CD4-positive, alpha-beta T cell treated with Interleukin-15 for 4 hours (primary cell): ENCODE measurements at places on chromosomes 4 and X.

DNA sequence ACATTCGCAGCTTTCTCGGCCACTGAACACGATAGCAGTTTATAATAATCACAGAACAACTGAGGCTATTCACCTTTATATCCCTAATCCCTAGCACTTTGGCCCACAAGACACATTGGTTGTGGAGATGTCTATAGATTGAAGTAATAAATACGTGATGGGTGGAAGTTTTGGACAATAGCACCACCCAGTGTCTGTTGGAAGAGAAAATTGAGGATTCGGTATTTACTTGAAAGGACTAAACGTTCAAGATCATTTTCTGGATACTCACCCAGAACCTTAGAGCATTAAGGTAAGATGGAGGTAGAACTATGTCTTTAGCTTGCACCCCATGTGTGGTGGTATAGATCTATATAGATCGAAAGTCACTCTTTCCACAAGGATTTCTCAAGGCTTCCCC, 787 bp upstream of the TMSB15A start:
- no peak for DNase-seq

GRCh38 chr4:156779774-156780173, 191.8 kb downstream of the PDGFC start:
- no peak for DNase-seq

DNA sequence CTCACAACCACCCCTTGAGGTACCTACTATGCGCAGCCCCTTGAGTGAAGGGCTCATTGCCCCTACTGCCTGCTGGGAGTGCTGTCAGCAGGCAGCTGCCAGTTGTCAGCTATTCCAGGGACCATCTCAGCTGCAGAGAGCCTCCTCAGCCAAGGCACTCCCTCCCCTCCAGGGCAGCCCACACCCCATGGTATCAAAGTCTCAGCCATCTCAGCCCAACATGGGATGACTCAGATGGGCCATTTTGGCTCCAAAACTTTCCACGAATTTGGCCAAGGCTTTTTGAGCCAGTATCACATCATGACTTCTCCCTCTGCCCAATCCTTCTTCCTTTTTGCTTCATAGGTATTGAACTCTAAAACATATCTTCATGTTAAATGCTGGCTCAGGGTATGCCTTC, 61.4 kb upstream of the MAP3K15 start:
- DNase-seq: no peak

- DNase-seq: no peak
Observed at GRCh38 chr4:61555789-61556188, 355.7 kb downstream of the ADGRL3 start.

DNA sequence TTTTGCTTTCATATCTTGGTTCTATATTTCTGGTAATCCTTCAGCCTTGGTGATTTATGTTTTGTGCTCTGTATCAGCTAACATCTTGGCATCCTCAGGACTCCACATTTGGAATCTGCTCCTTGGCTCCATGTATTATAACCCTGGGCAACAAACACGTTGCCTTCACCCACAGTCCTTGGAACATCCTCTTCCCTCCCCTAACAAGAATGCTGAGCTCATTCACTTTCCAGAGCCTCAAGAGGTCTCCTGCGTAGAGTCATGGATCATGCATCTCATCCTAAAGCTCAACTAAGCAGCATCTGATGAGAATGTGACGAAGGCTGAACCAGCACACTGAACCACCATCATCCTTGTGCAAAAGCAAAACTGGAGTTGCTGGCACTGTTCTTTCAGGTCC, 60.5 kb upstream of the C1GALT1C1 start:
- no peak for DNase-seq

DNA sequence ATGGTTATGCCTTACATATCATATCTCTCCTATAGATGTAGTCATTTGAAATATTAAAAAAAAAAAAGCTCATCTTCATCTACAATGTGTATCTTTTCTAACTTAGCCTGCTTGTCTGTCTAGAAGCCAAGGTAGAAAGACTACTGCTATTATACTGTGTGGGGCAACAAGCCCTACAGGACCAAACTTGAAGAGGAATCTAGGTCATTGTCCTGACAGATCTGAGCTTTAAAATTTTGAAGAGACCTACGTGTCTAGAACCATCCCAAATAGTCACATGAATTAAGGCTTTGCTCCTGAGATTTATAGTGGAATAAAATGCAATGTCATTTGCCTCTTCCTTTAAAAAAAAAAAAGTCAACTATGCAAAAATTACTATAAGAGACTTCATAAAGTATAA, 95.8 kb downstream of the PALLD start:
- no peak for DNase-seq

DNA sequence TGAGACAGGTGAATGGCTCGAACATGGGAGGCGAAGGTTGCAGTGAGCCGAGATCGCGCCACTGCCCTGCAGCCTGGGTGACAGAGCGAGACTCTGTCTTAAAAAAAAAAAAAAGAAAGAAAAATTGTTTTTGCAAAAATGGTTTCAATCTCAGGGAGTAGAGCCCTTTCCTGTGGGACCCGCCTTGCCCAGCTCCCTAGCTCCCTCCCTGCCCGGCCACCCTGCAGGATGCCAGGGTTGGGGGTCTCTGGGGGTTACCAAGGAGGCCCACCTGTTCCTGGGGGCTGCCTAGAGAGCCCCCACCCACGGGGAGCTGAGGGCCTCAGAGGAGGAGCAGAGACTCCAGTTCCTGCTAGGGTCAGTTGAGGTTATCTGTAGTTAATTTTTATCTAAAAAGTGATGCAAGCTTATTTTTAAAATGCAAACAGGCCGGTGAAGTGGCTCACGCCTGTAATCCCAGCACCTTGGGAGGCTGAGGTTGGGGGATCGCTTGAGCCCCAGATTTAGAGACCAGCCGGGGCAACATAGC, 18.7 kb upstream of the PLCXD1 start:
- DNase-seq: no peak

GRCh38 chrX:120672841-120673530, 43.1 kb upstream of the C1GALT1C1 start:
- no peak for DNase-seq

DNA sequence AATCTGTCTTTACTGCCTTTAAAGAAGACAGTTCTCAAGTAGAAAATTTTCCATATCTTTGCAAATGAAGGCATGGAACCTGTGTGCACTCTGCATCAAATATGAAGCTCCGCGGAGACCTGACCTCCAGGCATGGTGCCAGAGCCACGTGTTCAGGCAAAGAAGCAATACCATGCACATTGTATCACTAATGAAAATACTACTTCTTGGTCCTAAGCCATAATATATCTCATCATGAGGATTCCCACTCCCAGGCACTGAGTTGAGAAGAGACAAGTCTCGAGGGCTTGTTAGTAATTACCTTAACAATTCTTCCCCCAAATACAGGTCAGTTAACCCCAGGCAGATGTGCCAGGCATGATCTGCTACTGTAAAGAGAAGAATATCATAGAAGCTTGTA, 56.7 kb downstream of the PCDH19 start:
- no peak for DNase-seq

- DNase-seq: no peak
Observed at GRCh38 chr4:30103455-30103854, 616.7 kb upstream of the PCDH7 start.

- no peak for DNase-seq
Observed at GRCh38 chr4:137957806-137958205, 284.3 kb downstream of the SLC7A11 start.

DNA sequence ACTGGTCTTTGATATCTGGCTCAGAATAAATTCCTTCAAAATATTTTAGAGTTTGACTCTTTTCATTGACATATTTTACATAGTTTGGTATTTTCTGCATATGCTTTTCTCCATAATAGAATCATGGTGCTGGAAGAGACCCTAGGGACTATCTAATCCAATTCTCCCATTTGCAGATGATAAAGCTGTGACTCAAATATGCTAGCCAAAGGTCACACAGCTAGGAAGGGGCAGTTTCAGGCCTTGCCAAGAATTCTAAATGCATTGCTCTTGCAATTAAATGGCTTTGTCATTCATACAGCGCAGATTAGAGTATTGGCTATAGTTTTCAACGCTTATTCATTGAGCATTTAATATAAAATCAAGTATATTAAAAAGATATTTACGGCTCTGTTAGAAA, 374.1 kb upstream of the RASGEF1B start:
- no peak for DNase-seq

DNA sequence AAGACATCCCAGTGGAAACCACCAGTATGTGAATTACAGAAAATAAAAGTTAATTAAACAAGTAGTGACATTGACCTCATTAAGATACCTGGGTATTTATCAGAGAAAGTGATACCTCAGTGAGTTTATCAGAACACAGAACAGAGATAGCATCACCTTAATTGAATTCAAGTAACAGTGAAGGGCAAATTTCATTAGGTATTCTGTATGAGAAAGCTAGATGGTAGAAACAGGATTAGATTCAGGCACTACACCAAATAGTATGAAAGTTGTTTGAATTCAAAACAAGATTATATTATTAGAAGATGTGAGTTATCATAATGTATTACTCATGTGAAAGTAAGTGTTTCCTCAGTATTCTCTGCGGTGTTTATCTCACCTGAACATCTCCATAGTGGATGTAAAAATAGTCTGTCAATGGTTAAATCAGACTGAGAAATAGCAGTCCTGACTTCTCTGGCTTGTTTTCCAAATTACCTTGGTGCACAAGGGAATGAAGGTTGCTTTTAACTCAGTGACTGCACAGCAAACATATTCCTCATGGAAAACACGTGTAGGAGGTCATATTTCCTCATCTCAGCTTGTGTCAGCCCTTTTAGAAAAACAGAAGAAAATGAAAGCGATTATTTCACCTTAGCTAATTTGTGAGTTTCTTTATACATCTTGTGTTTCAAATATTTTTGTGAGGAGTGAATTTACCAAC, 79.9 kb upstream of the PCDH18 start:
- no peak for DNase-seq

GRCh38 chr4:139606579-139607501, 50.8 kb upstream of the SETD7 start:
- DNase-seq: peak; percentile 1

DNA sequence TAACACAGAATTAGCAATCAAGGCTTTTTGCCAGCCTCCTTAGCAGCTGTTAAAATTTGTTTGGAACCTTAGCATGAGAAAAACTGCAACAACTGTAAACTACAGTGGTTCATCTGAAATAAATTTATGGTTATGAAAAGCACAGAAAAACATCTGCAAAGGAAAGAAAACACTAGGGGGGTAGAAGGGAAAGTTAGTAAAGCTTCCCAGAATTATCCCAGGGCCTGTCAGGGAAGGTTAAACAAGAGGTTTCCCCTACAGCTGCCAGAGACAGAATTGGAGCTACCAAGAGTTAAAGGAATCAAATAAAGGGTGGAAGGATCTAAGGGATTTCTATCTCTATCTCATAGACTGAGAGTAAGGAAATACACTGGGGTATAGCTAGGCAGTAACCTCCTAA, 234.7 kb upstream of the DIAPH2 start:
- no peak for DNase-seq

- no peak for DNase-seq
Observed at GRCh38 chr4:6513678-6514077, 41.3 kb upstream of the PPP2R2C start.

DNA sequence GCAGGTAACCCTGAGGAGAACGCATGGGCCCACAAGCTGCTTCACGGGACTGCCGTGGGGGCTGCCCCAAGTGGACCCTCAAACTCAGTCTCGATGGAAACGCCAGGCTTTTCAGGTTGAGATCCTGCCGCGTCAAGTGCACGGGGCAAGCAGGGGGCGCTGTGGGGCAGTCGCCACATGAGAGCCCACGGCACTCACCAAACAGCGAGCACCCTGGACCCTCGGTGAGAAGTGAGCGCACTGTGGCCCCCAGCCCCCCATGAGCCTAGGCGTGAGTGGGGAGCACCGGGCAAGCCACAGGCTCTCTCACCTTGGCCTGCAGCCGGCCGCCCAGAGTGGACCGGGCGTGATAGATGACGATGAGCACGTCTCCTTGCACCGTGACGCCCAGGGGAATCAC, 50.9 kb upstream of the CPLX1 start:
- DNase-seq: no peak

DNA sequence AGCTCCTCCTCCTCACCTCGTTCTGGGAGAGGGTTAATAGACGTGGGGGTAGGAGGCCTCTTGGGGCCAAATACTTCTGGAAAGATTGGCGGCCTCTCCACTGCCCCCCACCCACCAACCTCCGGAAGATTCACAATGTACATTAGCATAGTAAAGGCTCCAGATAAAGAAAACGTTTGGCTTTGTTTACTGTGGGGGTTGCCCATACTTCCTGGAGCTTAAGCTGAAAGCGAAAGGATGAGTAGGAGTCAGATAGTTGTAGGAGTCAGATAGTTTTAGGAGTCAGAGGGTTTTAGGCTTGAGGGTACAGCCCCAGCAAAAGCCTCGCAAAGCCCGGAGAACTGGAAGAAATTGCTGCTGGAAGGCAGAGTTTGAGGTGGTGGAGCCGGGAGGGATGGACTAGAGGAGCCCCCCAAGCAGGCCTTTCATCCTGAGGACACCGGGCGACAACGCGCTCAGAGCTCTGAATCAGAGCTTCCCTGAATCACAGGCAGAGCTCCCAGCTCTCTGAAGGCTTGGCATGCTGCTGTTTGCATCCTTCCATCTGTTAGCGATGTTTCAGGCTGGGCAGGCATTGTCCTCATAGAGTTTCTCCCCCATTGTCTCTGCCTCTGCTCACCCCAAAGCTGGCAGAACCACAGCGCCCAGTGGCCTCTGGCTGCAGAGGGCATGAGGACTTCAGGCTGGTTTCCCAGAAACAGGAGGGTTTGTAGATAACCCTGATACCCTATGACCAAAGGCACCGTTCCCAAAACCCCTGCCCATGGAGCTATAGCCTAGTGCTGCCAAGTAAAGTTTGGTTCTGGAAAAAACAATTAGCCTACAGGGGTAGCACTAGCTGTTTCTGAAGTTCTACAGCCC, 280.7 kb downstream of the BCOR start:
- DNase-seq: no peak

DNA sequence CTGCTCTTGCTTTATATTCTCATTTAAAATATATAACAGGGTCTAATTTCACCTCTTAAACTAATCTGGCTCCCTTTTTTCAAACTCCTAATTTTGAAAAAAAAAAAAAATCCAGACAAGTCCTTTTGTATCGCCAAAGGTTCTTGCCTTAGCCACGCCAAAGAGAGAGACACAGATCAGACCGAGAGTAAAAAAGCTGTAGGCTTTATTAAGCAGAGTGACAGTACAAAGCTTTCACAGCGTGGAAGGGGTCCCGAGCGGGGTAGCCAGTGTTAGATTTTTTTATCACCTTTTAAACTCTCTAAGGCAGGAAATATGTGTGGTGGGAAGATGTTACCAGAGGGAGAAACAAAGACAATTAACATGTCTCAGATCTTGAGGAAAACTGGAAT, 54.1 kb downstream of the PAGE2 start:
- DNase-seq: no peak

DNA sequence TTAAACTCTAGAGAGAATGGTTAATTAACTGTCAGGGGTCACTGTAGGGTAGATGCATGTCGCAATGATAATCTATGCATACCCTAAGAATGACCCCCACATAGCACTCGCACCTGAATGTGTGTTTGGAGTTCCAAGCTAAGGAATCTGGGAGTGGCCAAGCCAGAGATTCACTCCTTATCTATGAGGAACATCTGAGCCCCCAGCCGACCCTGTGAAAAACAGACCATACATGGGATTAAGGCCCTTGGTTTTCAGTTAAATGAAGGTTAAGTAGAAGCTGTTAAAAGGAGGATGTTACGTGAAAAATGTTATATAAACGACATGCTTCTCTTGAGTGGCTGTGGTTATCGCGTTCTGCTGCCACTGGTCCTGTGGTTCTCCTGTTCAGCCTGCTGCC, 147.2 kb downstream of the RELL1 start:
- DNase-seq: no peak
